ENCODE measurements at places on chromosomes 5 and 9.

DNA sequence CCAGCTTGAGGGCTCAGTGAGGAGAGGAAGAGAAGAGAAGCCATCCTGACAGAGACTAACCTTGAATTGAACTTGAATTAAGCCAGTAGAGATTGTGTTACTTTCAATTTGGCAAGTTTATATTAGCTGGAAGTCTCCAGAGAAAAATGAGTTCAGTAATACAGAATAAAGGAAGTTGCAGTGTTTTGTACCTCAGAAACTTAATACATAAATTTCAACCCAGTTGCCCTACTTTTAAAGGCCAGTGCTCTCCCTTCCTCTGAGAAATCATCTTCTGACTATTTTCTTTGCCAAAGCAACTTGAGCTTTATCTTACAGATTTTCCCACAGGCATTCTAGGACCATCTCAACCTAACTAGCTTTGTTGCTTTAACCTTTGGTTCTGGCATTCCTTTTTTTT is 231.0 kb upstream of the GAS1 start:
- no peak for DNase-seq

DNA sequence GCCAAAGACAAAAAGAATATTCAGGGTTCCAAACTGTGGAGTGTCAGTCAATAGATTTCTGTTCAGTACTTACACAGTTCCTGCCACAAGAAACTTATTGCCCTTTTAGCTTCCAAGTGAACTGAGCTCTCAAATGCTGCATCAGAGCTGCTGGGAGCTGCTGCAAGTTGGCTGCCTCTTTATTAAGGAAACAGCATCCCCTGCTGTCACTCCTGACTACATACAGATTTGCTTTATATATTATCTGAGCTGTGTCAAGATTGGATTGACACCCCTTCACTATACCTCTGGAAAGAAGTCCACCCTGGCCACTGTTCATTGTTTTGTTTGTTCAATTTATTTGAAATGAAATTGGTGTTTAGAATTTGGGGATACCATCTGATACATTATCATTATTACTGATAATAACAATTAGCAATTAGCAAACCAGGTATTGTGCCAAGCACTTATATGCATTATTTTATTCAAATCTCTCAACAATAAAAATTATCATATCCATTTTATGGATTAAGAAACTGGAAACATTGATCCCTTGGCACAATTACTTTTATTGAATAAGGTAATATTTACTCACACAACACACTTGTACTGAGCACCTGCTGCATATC is 16.4 kb upstream of the C5orf58 start:
- DNase-seq, result peak; percentile 58

- DNase-seq, result no peak
Measured at GRCh38 chr9:137793196-137793841, 84.3 kb upstream of the CACNA1B start.

- no peak for DNase-seq
Measured at GRCh38 chr5:13316176-13316575, 628.3 kb downstream of the DNAH5 start.

DNA sequence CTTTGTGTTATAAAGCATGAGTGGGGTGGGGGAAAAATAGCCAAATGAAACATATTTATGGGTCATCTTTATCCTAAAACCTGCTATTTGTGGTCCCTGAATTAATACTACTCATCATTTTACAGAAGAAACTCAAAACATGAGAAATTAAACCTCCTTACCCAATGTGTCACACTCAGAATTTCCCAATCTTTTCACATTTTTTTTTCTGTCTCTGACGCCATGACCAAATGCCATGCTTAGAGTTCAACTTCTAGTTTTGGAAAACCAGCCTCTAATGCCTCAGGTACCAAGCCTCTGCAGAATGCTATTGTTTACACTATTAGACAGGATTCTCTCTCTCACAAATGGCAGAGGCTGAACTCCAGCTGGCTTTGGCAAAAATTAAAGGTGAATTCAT is 505.5 kb upstream of the WWC1 start:
- no peak for DNase-seq

- no peak for DNase-seq
Measured at GRCh38 chr5:75623846-75624245, 12.6 kb downstream of the ANKDD1B start.

GRCh38 chr9:99063522-99063921 is 41.4 kb upstream of the TGFBR1 start:
- DNase-seq, result no peak

GRCh38 chr9:99070681-99071080 is 34.2 kb upstream of the TGFBR1 start:
- no peak for DNase-seq

DNA sequence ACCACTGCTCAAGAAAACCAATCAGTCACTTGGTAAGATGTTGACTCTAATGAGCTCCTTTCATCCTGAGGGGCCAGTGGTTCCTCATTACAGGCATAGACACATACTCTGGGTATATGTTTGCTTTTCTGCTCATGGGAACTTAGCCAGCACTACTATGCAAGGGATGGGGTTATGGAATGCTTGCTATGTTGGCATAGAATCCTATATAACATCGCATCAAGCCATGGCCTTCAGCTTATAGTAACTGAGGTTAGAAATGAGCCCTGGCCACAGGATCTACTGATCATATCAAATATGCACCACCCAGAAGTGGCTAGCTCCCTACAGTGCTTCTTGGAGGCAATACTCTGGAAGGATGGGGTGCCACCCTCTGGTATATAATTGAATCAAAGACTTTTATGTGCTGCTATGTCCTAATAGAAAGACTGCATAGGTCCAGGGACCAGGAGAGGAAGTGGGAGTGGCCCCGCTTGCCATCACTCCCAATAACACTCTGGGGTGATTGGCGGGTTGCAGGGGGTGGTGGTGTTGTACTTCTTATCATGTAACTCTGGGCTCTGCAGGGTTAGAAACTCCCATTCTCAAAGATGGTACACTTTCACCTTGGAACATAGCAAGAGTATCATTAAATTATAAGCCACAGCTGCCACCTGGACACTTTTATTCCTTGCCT is 70.3 kb downstream of the ZNF366 start:
- peak; percentile 78 for DNase-seq

- DNase-seq, result no peak
Measured at GRCh38 chr9:93154293-93154903, 20.3 kb upstream of the NINJ1 start.

- no peak for DNase-seq
Measured at GRCh38 chr5:73418244-73418691, 30.3 kb downstream of the FOXD1 start.

DNA sequence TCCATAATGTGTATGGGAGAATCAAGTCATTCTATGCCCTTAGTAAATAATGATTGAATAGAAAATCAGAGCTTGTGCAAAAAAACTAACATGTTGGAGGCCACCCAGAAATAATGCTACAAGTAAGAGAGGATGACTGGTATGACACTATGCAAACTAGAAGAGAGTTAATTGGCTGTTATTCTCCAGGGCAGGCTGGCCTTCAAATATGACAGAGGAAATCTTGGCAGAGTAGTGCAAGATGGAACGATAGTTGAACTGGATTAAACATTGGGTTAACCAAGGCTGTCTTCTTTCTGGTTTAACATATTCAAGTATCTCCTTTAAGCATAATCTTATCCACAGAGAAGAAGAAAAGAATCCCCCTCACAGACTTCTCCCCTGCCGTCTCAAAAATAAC is 196.1 kb downstream of the MPDZ start:
- DNase-seq, result no peak

Data from fibroblast of skin of abdomen (primary cell).